ENCODE measurements at places on chromosomes 5 and 9.

- DNase-seq, result no peak
Measured at GRCh38 chr5:16888694-16889124, 47.4 kb downstream of the MYO10 start.

- DNase-seq, result peak; percentile 57
Measured at GRCh38 chr5:169970911-169971765, 9.2 kb downstream of the INSYN2B start.

DNA sequence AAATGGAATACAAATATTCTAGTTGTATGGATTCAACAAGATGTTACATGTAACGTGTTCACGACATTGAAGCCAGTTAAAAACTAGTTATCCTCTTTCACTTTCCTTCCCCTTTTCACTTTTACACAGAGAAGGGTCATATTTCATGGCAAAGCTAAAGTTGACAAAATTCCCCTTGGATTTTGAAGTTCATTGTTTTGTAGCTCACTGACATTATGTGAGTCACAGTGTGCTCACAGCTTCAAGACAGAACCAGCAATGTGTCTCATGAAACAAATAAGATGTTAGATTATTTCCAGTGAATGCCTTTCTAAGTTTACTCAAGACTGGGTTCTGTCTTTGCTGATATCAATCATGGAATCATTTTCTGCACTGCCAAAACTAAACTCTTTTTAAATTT lies 535.5 kb upstream of the GRIN3A start:
- no peak for DNase-seq

DNA sequence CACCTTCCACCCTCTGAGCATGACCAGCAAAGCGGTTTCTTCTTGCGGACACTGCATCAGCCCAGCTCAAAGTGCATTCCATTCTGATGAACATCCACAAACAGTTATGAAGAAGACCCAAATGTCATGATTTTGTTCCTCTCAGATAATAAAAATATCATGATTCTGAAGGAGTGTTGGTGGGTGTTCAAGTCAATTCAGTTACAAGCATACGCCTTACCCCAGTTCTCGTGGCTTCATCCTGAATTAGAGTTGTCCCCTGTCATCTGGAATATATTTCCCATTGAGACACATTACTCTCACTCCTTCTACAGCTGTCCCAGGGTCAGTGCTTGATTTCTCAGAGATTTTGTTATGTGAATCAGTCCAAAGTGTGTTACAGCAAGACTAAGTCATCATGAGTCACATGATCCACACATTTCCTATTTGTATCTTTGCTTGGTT lies 325.4 kb downstream of the RFX3 start:
- DNase-seq, result no peak

DNA sequence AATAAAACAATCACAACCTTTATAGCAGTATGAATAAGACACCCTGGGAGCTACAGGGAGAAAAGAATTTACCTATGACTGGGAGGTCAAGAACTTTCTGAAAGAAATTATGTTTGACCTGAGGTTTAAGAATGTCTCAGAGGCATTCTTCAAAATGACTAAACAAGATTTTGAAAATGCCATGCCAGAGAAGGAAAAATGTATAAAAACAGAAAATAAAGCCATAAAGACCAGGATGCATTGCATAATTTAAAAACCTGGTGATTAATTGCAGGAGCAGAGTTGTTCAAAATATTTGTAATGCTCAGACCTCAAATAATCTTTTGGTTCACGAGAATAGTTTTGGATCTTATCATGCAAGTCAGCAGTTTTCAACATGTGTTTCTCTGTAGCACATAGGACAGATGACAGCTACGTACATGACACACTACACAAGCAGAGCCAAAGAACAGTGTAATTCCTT lies 954.7 kb upstream of the ARRDC3 start:
- DNase-seq, result no peak

DNA sequence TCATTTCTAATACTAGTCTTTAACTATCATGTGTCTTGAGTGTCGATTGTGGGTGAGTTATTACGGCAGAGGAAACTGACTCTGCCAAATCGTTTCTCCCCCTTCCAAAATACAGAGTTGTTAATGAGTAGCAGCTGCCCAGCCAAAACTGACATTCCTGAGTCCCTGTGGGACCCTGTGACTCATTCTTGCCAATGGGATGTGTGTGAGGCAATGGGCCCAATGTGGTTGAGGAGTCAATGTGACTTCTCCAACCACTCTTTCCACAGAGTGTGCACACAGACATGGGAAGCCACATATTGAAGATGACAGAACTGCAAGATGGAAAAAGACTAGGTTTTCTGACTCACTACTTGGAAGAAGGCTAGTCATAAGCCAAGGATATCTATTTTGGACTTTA lies 434.7 kb downstream of the DTWD2 start:
- DNase-seq, result no peak

- DNase-seq, result no peak
Measured at GRCh38 chr9:36207016-36207415, 16.3 kb downstream of the CLTA start.

DNA sequence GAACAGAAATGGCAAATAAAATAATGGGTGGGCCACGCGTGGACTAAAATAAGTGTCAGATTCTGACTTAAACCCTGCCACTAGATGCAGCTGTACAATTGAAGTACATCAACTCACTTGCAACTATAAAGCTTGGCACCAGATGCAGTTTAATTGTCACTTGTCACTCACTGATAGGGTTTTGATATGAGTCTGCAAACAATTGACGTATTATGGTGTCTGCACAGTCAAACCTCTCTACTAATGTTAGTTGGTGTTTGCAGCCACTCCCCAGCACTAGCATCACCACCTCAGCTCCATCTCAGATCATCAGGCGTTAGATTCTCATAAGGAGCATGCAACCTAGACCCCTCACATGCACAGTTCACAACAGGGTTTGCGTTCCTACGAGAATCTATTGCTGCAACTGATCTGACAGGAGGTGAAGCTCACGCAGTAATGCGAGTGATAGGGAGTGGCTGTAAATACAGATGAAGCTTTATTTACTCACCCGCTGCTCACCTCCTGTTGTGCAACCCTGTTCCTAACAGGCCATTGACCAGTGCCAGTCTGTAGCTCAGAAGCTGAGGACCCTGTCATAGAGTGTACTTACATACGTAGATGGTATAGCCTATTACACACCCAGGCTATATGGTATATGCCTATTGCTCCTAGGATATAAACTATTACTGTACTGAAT lies 72.1 kb upstream of the SEMA6A start:
- no peak for DNase-seq

GRCh38 chr5:122478741-122479442 lies 166.9 kb downstream of the SNCAIP start:
- no peak for DNase-seq

- no peak for DNase-seq
Measured at GRCh38 chr9:107260437-107261081, 22.5 kb upstream of the RAD23B start.

GRCh38 chr9:37026113-37026930 lies 7.7 kb downstream of the PAX5 start:
- peak; percentile 32 for DNase-seq

GRCh38 chr9:109248133-109248581 lies 72.7 kb downstream of the EPB41L4B start:
- no peak for DNase-seq

DNA sequence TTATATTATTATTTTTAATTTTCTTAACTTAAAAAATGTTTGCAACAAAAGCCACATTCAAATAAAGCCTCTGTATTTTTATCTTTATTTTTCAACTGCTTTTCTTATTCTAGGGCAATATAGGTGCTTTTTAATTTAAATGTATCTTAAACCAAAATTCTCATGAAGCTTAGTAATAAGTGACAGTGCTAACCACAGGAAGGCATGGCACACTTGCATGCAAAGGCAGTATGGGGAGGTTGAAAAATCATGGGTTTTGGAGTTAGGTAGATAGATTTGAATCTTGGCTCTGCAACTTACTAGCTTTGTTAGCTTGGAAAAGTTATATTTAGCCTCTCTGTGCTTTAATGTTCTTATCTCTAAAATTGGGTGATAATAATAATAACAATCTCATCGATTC lies 458.0 kb downstream of the DMAC1 start:
- no peak for DNase-seq

DNA sequence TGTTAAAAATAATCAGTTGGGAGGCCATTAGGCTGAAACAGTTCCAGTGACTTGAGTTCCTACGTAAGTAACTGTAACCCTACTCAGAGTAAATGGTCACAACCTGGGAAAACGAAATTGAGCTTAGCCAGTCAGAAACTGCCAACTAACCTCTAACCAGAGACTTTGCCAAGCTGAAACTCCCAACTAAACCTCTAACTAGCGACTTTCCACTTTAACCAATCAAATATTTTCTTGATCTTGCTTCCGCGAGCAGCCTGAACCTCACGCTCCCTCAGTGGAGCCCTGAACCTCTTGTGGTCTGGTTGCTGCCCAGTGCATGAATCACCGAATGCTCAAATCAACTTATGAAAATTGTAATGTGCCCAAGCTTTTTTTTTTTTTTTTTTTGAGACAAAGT lies 156.2 kb downstream of the MED10 start:
- no peak for DNase-seq

GRCh38 chr9:125477089-125477544 lies 215.5 kb downstream of the GAPVD1 start:
- DNase-seq, result no peak

GRCh38 chr5:38905516-38905915 lies 59.7 kb downstream of the OSMR start:
- no peak for DNase-seq

GRCh38 chr5:32311404-32312196 lies 1.1 kb downstream of the MTMR12 start:
- DNase-seq, result no peak

- DNase-seq, result no peak
Measured at GRCh38 chr5:167766957-167767356, 524.5 kb upstream of the WWC1 start.

DNA sequence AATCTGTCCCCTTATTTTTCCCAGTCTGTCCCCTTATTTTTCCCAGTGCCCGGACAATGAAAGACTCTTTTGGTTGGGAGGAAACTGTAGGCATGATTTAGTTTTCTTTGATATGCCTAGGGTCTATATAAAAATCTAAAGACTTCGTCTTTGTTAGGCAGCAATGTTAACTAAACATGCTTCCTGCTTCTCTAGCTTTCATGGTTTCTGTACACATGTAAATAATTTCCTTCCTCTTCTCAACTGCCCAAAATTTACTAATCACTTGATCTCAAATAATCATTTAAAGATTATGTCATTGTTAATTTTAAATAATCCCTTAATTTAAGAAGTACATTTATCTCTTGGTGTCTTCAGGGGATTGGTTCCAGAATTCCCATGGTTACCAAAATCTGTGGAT lies 47.8 kb upstream of the RAPGEF6 start:
- no peak for DNase-seq

- DNase-seq, result no peak
Measured at GRCh38 chr5:145221416-145221815, 613.7 kb downstream of the PRELID2 start.

DNA sequence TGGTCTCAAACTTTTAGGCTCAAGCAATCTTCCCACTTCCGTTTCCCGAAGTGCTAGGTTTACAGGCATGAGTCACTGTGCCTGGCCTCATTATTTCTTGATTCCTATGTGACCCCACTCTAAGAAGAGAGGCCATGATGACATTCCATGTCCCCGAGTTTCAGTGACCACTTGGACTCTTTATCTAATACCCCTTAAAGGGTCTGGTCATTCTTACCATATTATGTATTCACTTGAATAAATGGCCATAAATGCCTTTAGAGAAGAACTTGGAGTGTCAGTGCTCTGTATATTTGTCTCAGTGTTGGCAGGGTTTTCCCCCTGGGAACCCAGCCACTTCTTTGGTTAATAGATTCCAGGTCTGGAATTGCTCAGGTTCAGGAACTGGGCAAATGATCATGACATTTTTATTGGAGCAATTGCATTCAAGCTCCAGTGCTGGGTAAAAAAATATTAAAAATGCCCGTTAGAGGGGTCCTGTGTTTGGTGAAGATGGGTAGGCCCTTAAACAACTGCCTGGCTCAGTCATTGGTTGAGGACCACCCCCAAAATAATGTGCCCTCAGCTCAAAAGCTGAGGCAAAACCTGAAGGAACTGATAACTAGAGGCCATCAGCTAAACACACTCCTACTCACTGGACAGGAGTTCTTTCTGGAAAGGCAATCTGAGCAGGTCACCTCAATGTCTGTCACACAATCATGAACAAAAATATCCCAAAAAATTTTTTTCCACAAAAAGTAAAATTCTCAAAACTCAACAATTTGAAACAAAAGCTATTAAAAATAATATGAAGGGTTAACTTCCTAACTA lies 186.6 kb upstream of the ZNF608 start:
- DNase-seq, result no peak

- DNase-seq, result no peak
Measured at GRCh38 chr9:134126373-134126772, 9.5 kb upstream of the WDR5 start.

GRCh38 chr9:107895501-107896001 lies 406.0 kb upstream of the KLF4 start:
- DNase-seq, result no peak

- DNase-seq, result no peak
Measured at GRCh38 chr5:9455826-9456434, 89.9 kb downstream of the SEMA5A start.

- no peak for DNase-seq
Measured at GRCh38 chr5:54194318-54194717, 116.1 kb downstream of the ARL15 start.

GRCh38 chr5:143143973-143144372 lies 259.5 kb downstream of the NR3C1 start:
- no peak for DNase-seq

GRCh38 chr9:18361646-18362045 lies 112.3 kb upstream of the ADAMTSL1 start:
- DNase-seq, result no peak

- no peak for DNase-seq
Measured at GRCh38 chr9:108972186-108972585, 38.0 kb downstream of the ABITRAM start.

DNA sequence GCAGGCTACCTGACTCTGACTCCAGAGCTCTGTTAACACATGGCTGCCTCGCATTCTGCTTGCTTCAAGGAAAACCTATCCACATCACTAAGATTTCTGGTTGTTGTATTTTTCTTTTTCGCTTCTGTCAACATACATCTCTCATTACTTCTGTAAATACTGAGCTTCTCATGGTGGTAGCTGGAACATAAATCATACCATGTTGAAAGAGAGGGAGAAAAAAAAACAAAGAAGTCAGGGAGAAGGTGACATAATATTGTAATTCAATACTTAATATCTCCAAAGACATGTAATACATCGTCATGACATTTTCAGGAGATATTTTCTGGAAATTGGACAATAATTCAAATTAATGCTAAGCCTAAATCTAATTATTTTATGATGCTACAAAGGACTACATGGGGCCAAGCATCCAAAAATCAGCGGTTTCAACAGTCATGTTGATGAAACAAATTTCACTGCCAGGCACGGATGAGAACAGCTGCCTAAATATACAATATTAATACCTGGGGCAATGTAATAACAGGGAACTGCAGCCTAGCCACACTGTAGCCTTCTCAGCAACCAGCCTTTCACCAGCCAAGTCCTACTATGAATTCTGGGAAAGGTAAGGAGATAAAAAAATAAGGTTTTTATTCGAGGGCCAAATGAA lies 332.0 kb downstream of the TRIM32 start:
- DNase-seq, result no peak

DNA sequence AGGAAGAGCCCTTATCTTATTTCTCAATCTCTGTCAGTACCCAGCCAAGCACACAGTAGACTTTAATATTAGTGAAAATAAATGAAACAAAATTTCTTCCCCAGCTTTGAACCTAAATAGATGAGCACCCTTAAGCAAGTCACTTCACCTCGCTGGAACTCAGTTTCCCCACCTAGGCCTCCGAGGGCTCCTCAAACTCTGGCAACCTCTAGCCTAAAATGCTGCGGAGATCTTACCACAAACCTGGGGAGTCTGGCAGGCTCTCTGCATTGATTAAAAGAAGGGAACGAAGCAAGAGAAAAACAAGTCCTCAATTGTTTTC lies 326 bp downstream of the RIGI start:
- DNase-seq, result no peak

GRCh38 chr5:148808864-148809642 lies 17.4 kb upstream of the ADRB2 start:
- DNase-seq, result no peak

All from endothelial cell (in vitro differentiated cells).